Activated B cell treated with CpG ODN at 0.5 μM for 24 hours (primary cell): ENCODE measurements at places on chromosomes 7 and 10. TPM values are rescaled to one million over a fixed set of nuclear protein-coding genes. Genes with fewer than 3 reads are reported as not detected.

- DNase-seq: no peak
- no peak overlapping the region for H3K4me3 ChIP-seq
- H3K36me3 ChIP-seq: no peaks in the 10 kb centered on the region
- H3K27me3 ChIP-seq: no peaks in the 10 kb centered on the region
These were observed 22.5 kb downstream of the PRTFDC1 start for GRCh38 chr10:24929904-24930303.

NAT16 gene
- not detected in 2 replicates for total RNA-seq

TEX47 gene
- not detected in 2 replicates for total RNA-seq

DNA sequence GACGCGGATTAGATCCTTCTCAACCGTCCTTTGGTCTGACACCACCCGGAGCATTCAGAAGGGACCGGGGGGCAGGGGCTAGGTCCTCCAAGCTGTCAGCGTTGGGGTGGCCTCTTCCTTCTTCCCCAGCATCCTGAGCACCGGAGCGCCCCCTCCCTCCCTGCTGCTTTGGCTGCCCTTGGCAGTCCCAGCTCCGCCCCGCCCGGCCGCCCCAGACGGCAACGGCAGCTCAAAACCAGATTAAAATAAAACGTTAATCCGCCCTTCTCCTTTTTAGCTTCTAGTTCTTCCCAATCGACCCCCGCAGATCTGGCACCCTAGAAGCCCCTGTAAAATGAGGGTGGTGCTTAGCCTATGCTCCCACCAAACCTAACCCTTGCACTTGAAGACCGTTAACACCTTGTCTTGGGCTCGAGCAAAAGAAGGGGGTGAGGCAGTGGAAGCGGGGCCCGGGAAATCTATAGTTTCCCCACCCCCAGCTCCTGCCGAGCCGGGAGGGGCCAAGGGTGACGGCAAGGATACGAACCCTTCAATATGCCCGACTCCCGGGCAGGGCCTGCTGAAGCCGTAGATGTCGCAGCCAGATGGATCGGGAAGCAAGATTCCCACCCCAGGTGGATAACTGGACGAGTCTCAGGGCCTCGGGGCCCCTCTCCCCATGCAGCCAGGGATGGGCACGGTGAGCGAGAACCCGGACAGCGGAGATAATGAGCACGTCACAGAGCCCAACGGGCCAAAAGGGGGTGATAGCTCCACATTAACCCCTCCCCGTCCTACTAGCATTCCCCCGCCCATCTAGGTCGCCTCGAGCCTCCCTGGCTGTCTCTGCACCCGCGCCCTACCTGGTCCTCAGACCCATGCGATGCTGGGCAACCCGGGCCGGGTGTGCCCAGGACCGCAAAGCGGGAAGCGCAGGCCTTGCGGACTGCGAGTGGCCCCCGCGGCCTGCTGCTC, 169.7 kb downstream of the NRF1 start:
- H3K36me3 ChIP-seq: no peaks in the 10 kb centered on the region
- H3K4me1 ChIP-seq: peaks cover 47% of the 10 kb centered on the region
- peak overlapping the region; percentile 81 for H3K4me3 ChIP-seq
- H3K27me3 ChIP-seq: peaks cover 49% of the 10 kb centered on the region
- no peak for DNase-seq
- H3K27ac ChIP-seq: peak overlapping the region; percentile 50

GRCh38 chr7:28263622-28264271, 83.2 kb upstream of the JAZF1 start:
- no peak for DNase-seq
- no peak overlapping the region for H3K4me3 ChIP-seq
- H3K4me1 ChIP-seq: no peaks in the 10 kb centered on the region

ADCY1 gene
- total RNA-seq: 0.10 TPM in 1 of 2 replicates, not detected in the other

DNA sequence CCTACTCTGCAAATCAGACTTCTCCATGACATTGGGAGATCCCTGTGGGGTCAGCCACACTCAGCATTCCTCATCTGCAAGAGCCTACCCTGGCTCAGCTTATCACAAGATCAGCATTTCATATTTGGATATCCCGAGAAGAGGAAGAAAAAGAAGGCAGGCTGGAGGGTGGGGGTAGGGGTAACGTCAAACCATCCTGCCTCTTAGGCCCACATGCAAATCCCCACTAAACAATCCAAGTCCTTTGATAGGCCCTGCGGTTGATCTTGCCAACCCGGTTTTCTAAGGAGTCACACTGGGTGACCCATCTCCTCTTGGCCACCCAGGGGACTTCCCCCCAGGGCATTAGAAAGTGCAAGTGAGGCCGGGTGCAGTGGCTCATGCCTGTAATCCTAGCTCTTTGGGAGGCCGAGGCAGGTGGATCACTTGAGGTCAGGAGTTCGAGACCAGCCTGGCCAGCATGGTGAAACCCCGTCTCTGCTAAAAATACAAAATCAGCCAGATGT, 128.0 kb upstream of the CALN1 start:
- H3K4me3 ChIP-seq: no peak overlapping the region
- no peak overlapping the region for H3K27ac ChIP-seq
- no peaks in the 10 kb centered on the region for H3K36me3 ChIP-seq
- no peaks in the 10 kb centered on the region for H3K4me1 ChIP-seq
- no peak for DNase-seq
- no peaks in the 10 kb centered on the region for H3K27me3 ChIP-seq

MINPP1 gene
- total RNA-seq: 5.3 and 7.3 TPM in 2 replicates

- no peak overlapping the region for H3K4me3 ChIP-seq
- H3K36me3 ChIP-seq: no peaks in the 10 kb centered on the region
- H3K27me3 ChIP-seq: no peaks in the 10 kb centered on the region
- no peaks in the 10 kb centered on the region for H3K4me1 ChIP-seq
These were observed 49.8 kb downstream of the SEMA3E start for GRCh38 chr7:83599131-83599530.

- no peaks in the 10 kb centered on the region for H3K36me3 ChIP-seq
- no peaks in the 10 kb centered on the region for H3K27me3 ChIP-seq
- DNase-seq: no peak
- H3K4me3 ChIP-seq: no peak overlapping the region
- no peak overlapping the region for H3K27ac ChIP-seq
These were observed 63.4 kb downstream of the BBS9 start for GRCh38 chr7:33192695-33193291.

GRCh38 chr7:29331163-29331562, 136.6 kb downstream of the CHN2 start:
- H3K4me1 ChIP-seq: peaks cover 2% of the 10 kb centered on the region
- H3K36me3 ChIP-seq: no peaks in the 10 kb centered on the region
- DNase-seq: no peak
- H3K4me3 ChIP-seq: no peak overlapping the region

GRCh38 chr7:152313217-152313616, 122.6 kb downstream of the KMT2C start:
- peaks cover 27% of the 10 kb centered on the region for H3K4me1 ChIP-seq
- H3K4me3 ChIP-seq: no peak overlapping the region
- DNase-seq: no peak

ACSM6 gene
- total RNA-seq: not detected in 2 replicates

DNA sequence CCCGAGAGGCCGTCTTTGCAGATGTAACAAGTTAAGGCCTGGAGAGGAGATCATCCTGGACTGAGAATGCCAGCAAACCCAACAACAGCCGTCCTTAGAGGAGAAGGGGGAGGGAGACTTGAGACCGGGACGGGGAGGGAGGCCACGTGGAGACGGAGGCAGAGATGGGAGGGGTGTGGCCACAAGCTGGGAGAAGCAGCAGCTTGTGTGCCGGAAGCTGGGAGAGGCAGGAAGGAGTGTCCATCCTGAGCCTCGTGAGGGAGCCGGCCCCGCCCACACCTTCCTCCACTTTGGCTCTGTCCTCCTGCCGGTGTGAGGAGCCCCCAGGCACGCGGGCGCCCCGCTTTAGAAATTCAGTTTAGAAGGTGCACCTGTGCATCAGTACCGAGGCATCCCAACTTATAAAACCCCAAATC, 95.7 kb downstream of the DNAJB6 start:
- H3K27ac ChIP-seq: no peak overlapping the region
- H3K27me3 ChIP-seq: no peaks in the 10 kb centered on the region
- H3K36me3 ChIP-seq: no peaks in the 10 kb centered on the region
- H3K4me3 ChIP-seq: peak overlapping the region; percentile 53

DNA sequence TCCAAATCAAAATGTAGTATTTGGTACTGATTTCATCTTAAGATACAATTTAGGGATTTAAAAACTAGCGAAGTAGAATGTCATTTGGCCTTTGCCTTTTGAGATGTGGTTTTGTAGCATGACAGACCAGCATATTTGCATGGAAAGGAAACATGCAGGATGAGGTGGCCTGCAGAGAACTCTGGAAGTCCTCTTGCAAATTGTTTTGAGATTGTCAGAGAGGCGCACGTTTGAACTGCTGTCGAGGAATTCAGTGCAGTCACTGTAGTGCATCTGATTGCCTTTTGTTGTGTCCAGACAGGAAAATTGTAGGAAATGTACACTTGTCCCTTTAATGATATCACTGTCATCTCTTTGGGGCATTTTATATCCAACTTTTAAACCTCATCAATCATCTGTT, 136.7 kb downstream of the CELF2 start:
- DNase-seq: no peak
- peaks cover 80% of the 10 kb centered on the region for H3K4me1 ChIP-seq
- no peaks in the 10 kb centered on the region for H3K36me3 ChIP-seq

- no peak overlapping the region for H3K27ac ChIP-seq
- H3K4me3 ChIP-seq: no peak overlapping the region
- H3K27me3 ChIP-seq: no peaks in the 10 kb centered on the region
- no peaks in the 10 kb centered on the region for H3K4me1 ChIP-seq
- H3K36me3 ChIP-seq: no peaks in the 10 kb centered on the region
- DNase-seq: no peak
These were observed 22.9 kb upstream of the AQP1 start for GRCh38 chr7:30888747-30889146.
